ENCODE measurements at places on chromosomes 12 and 14. TPM values are rescaled to one million over a fixed set of nuclear protein-coding genes. Genes with fewer than 3 reads are reported as not detected.

The CTSG gene
- not detected for polyA plus RNA-seq

The TBX5 gene
- polyA plus RNA-seq, result 30.8 TPM

The A2ML1 gene
- polyA plus RNA-seq, result not detected

The MMP14 gene
- 592 TPM for polyA plus RNA-seq

The CAPZA3 gene
- not detected for polyA plus RNA-seq

The PLEKHA5 gene
- polyA plus RNA-seq, result 5.8 TPM

The MSRB3 gene
- polyA plus RNA-seq, result 76.0 TPM

The KCNC2 gene
- polyA plus RNA-seq, result not detected

The SLC2A3 gene
- 40.1 TPM for polyA plus RNA-seq

The SIX1 gene
- 3.2 TPM for polyA plus RNA-seq

The TMEM30B gene
- polyA plus RNA-seq, result 0.32 TPM

The TAS2R8 gene
- polyA plus RNA-seq, result not detected

The PZP gene
- not detected for polyA plus RNA-seq

The AQP2 gene
- not detected for polyA plus RNA-seq

The TDRD9 gene
- polyA plus RNA-seq, result 2.2 TPM

The C12orf60 gene
- polyA plus RNA-seq, result 0.71 TPM

The NEUROD4 gene
- not detected for polyA plus RNA-seq

The CLEC1B gene
- not detected for polyA plus RNA-seq

The VIPAS39 gene
- polyA plus RNA-seq, result 38.4 TPM

The SYNDIG1L gene
- polyA plus RNA-seq, result not detected

The ACOT6 gene
- not detected for polyA plus RNA-seq

The NOVA1 gene
- 0.10 TPM for polyA plus RNA-seq

The FLVCR2 gene
- polyA plus RNA-seq, result 0.70 TPM

The ACVRL1 gene
- 7.8 TPM for polyA plus RNA-seq

The WNT1 gene
- polyA plus RNA-seq, result not detected

The KRT72 gene
- polyA plus RNA-seq, result not detected

The MYF6 gene
- 0.06 TPM for polyA plus RNA-seq

The DBX2 gene
- not detected for polyA plus RNA-seq

All from BJ (cell line).